NCI-H510A (cell line): ENCODE measurements at places on chromosomes 6 and 20.

GRCh38 chr6:34381081-34381480 is 11.4 kb downstream of the NUDT3 start:
- DNase-seq, result no peak

- DNase-seq, result no peak
Measured at GRCh38 chr20:20498076-20498861, 130.4 kb downstream of the INSM1 start.

DNA sequence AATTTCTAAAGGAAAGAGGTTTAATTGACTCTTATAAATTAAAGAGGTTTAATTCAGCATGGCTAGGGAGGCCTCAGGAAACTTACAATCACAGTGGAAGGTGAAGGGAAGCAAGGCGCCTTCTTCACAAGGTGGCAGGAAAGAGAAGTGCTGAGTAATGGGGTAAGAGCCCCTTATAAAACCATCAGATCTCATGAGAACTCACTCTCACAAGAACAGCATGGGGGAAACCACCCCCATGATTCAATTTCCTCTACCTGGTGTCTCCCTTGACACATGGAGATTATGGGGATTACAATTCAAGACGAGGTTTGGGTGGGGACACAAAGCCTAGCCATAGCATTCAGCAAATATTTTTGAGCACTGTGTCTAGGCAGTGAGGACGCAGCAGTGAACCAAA is 3.9 kb upstream of the IPCEF1 start:
- DNase-seq, result no peak

- DNase-seq, result peak; percentile 2
Measured at GRCh38 chr6:99905209-99906106, 88.6 kb downstream of the MCHR2 start.

DNA sequence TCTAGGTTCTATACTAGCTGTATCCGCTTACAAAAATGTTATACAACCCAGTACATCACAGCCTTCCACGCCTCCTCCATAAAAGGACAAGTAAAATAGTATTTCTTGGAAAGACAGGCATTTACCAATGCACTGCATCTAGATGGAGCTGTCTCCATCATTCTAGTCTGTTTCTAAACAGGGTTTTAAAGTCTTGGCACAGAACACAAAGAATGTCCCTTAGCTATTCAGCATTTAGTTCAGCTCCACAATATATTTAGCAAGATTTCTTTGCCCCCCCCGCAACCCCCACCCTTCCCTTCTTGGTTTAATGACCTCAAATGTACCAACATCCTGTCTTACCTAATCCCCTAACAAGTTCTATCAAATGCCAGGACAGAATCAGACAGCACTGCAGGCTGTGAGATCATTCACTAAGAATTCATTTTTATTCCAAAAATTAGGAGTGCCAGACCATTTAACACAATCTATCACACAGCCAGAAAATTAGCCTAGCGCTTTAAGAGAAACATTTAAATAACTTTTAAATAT is 198.6 kb downstream of the BACH2 start:
- DNase-seq, result no peak

- DNase-seq, result no peak
Measured at GRCh38 chr6:151059612-151060095, 180.1 kb upstream of the AKAP12 start.

GRCh38 chr6:126539022-126539421 is 199.1 kb downstream of the CENPW start:
- DNase-seq, result no peak

DNA sequence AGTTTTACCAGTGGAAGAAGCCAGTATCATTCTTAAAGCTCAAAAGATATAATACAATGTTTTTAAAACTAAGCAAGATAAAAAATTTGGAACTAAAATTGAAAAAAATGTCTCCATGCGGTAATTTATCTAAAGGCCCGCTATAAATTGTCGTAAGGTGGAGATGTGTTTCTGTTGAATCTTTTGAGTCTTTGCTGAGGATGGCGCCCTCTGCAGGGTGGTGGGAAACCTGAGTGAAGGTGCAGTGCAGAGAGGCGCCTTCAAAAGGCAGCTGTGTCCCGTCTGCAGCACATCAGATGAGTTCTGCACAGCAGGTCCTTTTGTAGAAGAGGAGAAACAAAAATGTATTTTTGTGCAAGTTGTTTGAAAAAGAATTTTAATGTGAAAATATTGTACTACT is 29.4 kb upstream of the KIF25 start:
- DNase-seq, result no peak

- DNase-seq, result no peak
Measured at GRCh38 chr20:63808145-63808724, 22.8 kb downstream of the ZBTB46 start.

DNA sequence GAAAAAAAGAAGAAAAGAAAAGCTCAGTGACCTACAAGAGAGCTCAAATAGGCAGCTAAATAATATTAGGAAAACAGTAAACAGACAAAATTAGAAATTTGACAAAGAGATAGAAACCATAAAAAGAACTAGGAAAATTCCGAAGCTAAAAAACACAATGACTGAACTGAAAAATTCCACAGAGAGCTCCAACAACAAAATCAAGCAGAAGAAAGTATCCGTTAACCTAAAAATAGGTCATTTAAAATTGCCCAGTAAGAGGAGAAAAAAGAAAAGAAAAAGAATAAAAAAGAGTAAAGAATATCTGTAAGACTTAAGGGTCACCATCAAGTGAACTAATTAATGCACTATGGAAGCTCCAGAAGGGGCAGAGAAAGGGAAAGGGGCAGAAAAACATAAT is 6.6 kb upstream of the ECHDC1 start:
- DNase-seq, result no peak

DNA sequence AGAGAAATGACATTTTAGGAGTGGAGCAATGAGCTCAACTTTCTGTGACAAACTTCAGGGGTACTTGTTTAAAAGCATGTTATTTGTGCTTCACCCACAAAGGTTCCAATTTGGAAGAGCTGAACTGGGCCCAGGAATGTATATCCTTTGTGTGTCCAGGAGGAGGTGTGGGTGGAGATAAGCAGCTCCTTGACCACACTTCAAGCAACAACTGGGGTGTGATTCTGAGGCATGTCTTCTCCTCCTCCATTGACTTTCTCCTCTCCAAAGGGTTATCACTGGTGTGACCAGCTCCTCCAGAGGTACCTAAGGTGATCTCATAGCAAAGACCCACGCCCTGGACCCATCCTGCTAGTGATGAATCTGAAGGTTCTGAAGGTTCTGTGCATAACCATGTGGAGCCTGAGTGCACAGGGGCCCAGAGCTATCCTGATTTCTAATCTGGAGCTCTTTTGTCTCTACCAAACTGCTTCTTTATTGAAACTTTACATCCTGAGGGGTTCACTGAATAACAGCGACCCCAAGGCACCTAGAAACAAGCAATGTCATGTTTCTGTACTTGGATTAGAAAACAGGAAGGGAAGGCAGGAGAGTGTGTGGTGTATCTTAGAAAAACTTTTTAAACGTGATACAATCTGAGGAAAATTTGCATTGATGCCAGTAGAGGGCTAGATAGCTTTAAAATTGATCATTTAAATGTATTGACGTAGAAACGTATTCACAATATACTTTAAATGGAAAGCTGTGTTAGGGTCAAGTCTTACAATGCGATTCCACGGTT is 60.9 kb upstream of the CD93 start:
- no peak for DNase-seq

GRCh38 chr6:7806711-7807110 is 80.8 kb downstream of the BMP6 start:
- DNase-seq, result no peak

- DNase-seq, result no peak
Measured at GRCh38 chr6:958488-958887, 265.5 kb upstream of the EXOC2 start.

- DNase-seq, result no peak
Measured at GRCh38 chr6:16322666-16323312, 84.4 kb downstream of the GMPR start.

DNA sequence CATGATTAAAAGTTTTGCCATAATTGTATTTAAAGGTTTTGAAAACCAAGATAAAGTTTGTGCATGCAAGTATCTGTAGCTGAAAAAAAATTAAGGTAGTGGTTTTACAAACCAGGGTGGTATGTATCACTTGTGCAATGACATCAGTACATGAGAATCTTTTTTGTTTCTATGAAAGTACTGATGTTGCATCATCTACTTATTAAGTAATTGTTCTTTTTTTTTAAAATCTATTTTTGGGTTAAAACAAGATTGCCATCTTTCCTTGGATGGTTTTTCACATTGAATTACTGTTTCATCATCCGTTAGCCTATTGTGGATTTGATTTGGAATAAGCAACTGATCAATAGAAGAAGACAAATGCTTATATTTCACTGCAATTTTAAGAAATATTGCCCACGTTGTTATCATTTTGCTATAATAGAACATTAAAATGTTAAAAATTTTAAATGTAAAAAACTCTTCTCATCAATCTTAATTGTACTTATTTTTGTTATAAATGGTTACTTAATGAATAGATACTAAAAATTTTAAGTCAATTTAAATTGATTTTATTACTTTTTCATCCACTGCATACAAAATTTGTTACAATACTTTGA is 39.8 kb upstream of the TAGAP start:
- DNase-seq, result no peak

DNA sequence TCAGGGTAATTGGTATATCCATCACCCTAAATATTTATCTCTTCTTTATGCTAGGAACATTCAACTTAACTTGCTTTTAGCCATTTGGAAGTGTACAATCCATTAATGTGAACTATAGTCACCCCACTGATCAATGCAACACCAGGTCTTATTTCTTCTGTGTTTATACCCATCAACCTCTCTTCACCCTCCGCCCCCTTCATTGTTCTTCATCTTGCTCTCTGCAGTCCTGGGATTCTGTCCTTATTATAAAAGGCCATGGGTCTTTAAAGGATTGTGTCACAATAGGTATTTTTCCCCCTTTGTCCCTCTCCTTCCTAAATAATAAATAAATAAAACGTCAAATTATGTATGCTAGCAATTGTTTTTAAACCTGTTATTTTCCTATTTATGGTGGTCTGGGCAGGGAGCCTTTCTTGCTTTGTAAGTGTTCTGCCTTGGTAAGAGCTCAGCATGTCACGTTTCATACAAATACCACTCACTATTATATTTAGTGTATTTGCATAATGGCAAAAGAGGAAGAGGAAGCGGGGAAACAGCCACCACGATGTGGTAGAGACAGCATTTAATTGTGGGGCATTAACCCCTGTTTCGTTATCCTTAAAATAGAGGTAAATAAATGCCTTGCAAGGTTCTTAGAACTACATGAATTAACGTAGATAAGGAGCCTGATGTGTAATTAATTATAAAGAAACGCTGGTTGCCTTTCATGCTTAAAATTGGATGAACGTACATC is 1.9 kb downstream of the ABRACL start:
- DNase-seq, result no peak

DNA sequence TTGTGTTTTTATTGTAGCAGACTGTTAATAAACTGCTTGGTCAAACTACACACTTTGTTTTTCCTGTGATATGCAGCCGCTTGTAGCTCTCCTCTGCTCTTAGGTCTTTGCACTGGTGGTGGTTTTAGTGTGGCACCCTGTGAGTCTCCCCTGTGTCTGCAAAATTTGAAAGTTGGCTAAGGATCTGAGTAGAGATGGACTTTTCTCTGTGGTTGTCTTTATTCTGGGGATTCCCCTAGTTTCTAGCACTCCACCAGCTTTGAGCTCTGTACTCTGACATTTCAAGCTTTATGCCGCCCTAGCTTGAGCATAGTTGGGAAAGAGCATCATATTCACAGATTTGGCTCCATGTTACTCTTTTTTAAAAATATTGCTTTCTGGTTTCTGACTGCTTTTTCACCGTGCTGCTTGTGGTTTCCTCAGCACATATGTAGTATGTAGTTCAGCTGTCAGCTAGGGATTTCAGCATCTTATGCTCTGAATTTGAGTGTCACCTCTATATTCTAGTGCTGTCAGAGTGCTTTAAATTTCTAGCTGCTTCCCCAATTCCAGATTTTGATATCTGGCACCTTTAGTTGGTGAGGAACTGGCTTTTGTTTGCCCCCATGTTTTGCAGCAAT is 25.4 kb downstream of the CDYL start:
- no peak for DNase-seq

DNA sequence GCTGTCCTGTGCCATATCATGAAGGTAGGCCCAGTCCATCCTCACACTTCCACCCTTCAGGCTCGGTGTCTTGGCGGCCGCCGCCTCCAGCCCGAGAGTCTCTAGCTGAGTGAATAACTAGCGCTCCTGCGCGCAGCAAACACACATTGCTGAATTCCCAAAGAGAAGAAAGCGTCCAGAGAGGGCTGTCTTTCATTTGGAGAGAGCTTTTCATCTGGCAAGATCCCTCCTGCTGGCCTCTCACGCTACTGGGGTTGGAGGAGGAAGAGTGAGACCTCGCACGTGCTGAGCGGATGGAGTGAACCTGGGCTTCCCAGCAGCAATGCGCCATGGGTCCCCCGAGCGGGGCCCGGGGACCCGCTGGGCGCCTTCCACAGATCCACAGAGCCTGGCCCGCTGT is 73.2 kb downstream of the NCR2 start:
- DNase-seq, result no peak

DNA sequence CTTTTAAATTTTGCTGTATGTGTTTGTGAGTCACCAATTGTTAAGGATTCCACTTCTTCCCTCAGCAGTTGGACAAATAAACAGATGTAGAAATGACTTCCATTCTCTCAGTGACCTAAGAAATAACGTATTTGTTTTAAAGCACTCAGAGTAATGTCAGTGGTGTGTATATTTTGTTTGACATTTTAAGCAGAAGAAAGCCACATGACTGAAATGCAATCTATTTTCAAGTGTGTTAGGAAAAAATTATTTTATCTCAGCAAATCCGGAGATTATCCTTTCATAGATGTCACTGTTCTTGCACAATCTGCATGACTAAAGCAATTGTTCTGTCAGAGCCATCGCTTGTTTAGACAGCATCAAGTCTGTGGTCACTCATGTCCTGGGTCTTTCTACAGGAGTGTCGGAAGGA is 77.1 kb downstream of the JAG1 start:
- no peak for DNase-seq

- DNase-seq, result no peak
Measured at GRCh38 chr6:414447-414846, 22.9 kb downstream of the IRF4 start.

GRCh38 chr6:32815996-32816395 is 806 bp downstream of the HLA-DOB start:
- DNase-seq, result no peak
